Smooth muscle cell of the pulmonary artery (primary cell): ENCODE measurements at places on chromosomes 5 and 9. TPM values are rescaled to one million over a fixed set of nuclear protein-coding genes. Genes with fewer than 3 reads are reported as not detected.

Gene PCDHGA2
- 2.8 and 4.2 TPM in 2 replicates for total RNA-seq

Gene HMMR
- 3.6 and 12.8 TPM in 2 replicates for total RNA-seq

Gene PCDHGB1
- total RNA-seq = 2.2 and 3.8 TPM in 2 replicates

Gene ZNF454
- total RNA-seq = 1.9 and 2.8 TPM in 2 replicates

Gene SGCD
- total RNA-seq = 2.5 and 9.8 TPM in 2 replicates

Gene OMD
- total RNA-seq = 1.2 and 2.2 TPM in 2 replicates

Gene GSN
- 602 and 638 TPM in 2 replicates for total RNA-seq

Gene ZNF366
- total RNA-seq = 0.07 TPM in 1 of 2 replicates, not detected in the other

Gene CDH9
- total RNA-seq = not detected in 2 replicates

Gene AJM1
- total RNA-seq = 3.6 and 4.0 TPM in 2 replicates

Gene FOXD4L5
- total RNA-seq = 0.03 and 0.07 TPM in 2 replicates

Gene DBH
- not detected in 2 replicates for total RNA-seq

Gene LCN12
- total RNA-seq = 0.20 TPM in 1 of 2 replicates, not detected in the other

Gene IZUMO3
- total RNA-seq = not detected in 2 replicates

Gene NEK6
- total RNA-seq = 83.1 and 91.8 TPM in 2 replicates

Gene SOHLH1
- total RNA-seq = not detected in 2 replicates

Gene CDO1
- 10.9 and 12.5 TPM in 2 replicates for total RNA-seq

Gene PCDHB8
- total RNA-seq = 0.26 and 1.3 TPM in 2 replicates

Gene TEK
- 3.4 and 15.5 TPM in 2 replicates for total RNA-seq

Gene PITX1
- 0.78 and 3.5 TPM in 2 replicates for total RNA-seq

Gene CER1
- total RNA-seq = not detected in 2 replicates

Gene MARCOL
- not detected in 2 replicates for total RNA-seq

Gene ST6GALNAC4
- total RNA-seq = 38.9 and 43.3 TPM in 2 replicates

Gene RALGDS
- total RNA-seq = 21.4 and 36.1 TPM in 2 replicates
